ENCODE measurements at places on chromosomes 4 and X.

DNA sequence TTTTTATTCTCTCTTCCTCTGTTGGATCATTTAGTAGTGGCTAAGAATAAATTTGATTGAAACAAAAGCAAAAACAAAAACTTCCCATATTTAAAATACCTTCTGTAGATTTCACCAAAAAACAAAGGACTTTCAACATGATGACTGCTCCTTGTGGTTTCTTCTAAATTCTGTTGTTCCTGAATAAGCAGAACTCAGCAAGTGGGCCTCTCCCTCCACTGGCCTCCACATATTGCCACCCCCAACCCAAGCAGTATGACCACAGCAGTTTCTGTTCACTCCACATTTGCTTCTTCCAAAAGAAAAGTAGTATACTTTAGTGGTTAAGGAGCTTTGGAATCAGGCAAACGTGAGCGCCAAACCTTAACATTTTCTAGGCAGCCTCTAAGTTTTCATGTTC is 114.7 kb downstream of the COX18 start:
- no peak for DNase-seq

DNA sequence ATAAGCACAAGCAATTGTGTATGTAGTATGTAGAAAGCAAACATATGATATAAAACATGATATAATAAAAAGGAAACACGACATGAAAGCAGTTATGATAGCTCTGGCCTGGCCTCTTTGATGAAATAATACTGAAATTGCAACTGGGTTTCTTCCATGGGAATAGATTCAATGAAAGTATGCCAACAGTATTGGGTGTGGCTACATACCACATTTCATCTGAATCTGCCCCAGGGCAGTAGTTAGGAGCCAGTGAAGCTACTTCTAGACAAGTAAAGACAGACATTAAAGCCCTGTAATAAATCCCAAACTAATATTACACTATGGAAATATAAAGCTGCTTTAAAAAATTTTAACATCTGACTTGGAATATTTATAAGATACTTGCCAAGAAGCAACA is 207.3 kb downstream of the FBXW7 start:
- DNase-seq, result no peak

GRCh38 chr4:17195461-17196275 is 297.2 kb upstream of the LDB2 start:
- DNase-seq, result no peak

DNA sequence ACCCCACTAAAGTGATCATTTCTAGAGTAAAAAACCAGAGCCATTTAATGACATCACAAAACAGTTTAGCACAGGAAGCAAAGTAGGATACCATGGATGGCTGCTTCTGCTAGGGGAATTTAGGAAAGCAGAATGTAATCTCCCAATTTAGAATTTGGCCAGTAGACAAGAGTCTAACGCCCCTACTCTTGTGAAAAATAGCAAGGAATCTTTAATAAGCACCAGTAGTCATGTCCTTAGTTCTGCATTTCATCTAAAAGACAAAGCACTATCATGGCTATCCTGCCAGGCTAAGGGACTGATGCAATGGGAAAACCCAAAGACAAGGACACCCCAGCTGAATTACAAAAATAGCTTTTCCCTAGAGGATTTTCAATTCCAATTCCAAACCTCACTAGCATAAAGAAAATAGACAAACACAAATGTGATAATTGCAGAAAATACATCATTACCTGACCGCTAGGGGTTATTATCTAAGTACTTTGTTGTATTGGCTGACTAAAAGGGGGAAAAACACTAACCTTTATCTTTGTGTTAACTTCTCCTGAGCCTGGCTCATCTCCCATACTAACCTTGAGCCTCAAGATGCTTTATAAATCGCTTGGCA is 2.6 kb upstream of the AMMECR1 start:
- no peak for DNase-seq

DNA sequence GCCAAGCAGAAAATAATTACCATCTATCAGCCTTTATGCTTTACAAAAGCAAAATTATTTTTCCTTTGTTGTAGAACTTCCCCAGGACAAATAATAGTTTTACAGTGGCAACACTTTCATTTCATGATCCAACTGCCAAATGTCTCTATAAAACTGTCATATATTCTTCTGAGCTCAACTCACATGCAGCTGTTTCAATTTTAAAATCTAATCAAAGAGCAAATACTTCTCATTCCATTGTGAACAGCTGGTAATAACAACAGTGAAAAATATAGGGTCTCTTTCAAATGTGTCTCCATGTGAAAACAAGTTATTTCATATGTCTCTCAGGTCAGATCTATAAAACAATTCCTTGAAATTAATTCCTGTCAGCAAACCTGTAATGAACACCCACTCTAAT is 270.6 kb upstream of the SLC7A11 start:
- no peak for DNase-seq

GRCh38 chr4:165355900-165356300 is 22.9 kb upstream of the CPE start:
- DNase-seq, result peak; percentile 16

DNA sequence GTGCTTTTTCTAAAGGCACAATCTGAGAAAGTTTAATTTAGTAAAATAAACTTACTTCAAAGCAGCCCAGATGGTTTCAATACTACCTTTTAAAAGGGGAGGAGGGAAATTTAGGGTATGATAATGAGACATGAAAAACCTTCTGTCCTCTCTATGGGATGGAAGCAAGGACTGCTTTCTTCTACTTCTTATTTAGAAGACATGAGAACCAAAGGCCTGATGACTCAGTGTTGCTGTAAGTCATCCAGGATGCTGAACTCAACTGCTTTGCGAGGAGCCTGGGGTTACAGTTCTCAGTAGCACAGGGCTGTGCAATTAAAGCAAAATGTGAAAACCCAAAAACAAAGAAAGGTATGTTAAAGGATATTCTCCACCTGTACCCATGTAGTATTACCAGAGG is 140.8 kb upstream of the EDNRA start:
- DNase-seq, result no peak

GRCh38 chr4:136650541-136651277 is 881.6 kb downstream of the PCDH18 start:
- no peak for DNase-seq

GRCh38 chr4:15779306-15779705 is 1.2 kb downstream of the CD38 start:
- DNase-seq, result no peak

- DNase-seq, result no peak
These were observed 133.3 kb downstream of the MAML3 start for GRCh38 chr4:140020457-140021361.

GRCh38 chrX:148928811-148929210 is 428.4 kb downstream of the AFF2 start:
- DNase-seq, result no peak

GRCh38 chr4:40886931-40887763 is 137.4 kb downstream of the NSUN7 start:
- DNase-seq, result no peak

GRCh38 chr4:141541851-141542250 is 94.5 kb upstream of the IL15 start:
- no peak for DNase-seq

- no peak for DNase-seq
These were observed 36.2 kb upstream of the PRDX4 start for GRCh38 chrX:23631136-23631535.

- DNase-seq, result no peak
These were observed 158.8 kb downstream of the RBM46 start for GRCh38 chr4:154939851-154940250.

GRCh38 chr4:11397146-11397545 is 31.5 kb downstream of the HS3ST1 start:
- DNase-seq, result no peak

DNA sequence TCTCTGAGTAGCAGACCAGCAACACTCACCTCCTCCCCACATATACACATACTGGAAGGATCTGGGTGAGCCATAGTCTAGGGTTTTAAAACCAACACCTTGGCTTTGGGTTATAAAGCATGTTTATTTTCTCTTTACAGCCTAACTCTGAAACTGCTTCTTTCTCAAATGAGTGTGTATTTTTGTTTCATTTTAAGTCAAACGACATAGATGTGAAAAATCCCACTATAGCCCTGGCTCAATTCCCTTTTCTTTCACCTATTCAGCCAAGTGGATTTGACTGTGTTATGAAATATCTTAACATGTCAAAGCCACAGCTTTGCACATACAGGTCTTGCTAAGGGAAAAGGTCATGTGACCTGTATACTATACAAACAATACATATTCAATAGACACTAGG is 13.8 kb downstream of the NEXMIF start:
- no peak for DNase-seq

- no peak for DNase-seq
These were observed 279.0 kb upstream of the GK2 start for GRCh38 chr4:79687006-79687405.

- DNase-seq, result no peak
These were observed 31.2 kb upstream of the RAB40A start for GRCh38 chrX:103550415-103551051.

DNA sequence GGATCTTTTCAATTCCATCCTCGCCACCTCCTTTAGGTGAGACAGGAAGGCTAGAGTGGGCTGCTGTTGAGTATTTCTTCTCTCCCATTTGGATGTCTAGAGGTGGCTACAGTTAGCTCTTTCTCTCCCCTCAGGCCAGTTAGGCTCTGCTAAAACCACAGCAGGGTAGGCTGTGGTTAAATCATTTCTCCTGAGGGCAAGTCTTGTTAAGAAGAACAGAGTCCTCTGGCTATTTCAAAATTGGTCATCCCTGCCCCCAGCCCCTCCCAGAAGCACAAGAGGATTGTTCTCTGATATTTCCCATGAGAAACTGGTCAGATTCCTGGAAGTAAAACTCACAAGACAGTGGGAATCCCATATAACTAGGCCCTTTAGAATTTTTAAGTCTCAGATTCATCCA is 1359.5 kb downstream of the TECRL start:
- DNase-seq, result no peak

- no peak for DNase-seq
These were observed 14.9 kb downstream of the IRF2 start for GRCh38 chr4:184459413-184459812.

- no peak for DNase-seq
These were observed 36.7 kb downstream of the DIAPH2 start for GRCh38 chrX:96721354-96721753.

DNA sequence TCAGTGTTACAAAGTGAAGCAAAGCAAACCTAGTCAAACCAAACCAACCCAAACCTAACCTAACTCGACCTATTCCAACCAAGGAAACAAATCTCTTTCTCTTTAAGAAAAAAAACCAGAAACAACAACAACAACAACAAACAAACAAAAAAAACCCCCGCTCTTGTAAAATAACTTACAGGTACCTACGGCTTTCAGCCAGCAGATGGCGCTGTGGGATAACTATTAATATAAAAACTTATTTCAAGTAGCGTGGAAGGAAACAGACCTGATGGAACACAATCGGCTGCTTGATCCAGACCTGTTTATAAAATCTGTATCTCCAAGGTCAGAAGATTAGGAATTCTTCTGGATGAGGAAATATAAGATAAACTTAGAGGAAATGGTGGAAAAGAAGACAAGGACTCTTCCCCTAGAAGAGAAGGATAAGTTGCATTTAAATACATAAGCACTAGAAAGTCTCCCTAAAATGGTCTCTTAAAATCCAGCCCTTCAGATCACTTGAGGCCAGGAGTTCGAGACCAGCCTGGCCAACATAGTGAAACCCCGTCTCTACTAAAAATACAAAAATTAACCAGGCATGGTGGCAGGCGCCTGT is 34.4 kb upstream of the CDKL5 start:
- peak; percentile 16 for DNase-seq

GRCh38 chr4:81052119-81053068 is 21.9 kb downstream of the BMP3 start:
- peak; percentile 28 for DNase-seq

Data from stimulated activated naive CD8-positive, alpha-beta T cell treated with anti-CD3 and anti-CD28 coated beads, Interleukin-15, amount 100 ng/mL, for 72 hours (primary cell).